ENCODE measurements at places on chromosomes 16 and 17.

- DNase-seq, result no peak
These were observed 1725.0 kb downstream of the TP53TG3F start for GRCh38 chr16:35184356-35184870.

GRCh38 chr17:37791447-37792399, 46.9 kb upstream of the HNF1B start:
- no peak for DNase-seq

DNA sequence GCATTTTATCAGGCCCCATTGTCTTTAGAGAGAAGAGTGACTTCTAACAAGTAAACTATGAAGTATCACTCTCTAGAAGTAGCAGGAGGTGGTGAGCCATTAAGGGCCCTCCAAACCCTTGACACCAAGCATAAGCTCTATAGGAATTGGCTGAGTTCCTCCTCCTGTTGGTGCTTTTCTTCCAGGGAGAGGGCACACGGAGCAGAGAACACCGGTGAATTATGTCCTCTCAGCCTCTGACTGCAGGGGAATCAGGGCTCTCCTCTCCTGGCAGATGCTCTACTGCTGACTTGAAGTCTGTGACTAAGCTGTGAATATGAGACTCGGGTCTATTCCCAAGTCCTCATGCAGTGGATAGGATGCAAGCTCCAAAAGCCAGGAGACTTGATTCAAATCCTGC, 32.3 kb downstream of the CHD9 start:
- no peak for DNase-seq

DNA sequence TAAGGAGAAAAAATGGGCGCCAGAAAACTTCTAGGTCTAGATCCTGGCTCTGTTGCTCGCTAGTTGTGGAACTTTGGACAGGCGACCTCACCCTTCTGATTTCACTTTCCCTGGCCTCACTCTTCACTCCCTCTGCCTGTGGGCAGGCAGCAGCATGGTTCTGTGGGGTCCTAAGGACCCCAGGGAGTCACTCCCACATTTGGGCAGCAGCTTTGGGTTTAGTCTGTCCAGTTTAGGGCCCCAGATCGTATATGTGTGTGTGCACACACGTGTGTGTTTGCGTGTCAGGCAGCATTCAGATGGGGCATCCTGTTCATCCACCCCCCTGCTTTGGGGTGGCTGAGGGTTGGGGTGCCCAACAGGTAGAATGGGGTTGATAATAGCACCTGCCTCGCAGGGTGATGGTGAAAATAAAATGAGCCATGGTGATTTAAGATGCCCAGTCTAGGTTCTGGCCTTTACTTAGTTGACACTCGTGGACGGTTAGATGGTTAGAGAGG, 102.2 kb downstream of the RAB11FIP4 start:
- DNase-seq, result no peak

DNA sequence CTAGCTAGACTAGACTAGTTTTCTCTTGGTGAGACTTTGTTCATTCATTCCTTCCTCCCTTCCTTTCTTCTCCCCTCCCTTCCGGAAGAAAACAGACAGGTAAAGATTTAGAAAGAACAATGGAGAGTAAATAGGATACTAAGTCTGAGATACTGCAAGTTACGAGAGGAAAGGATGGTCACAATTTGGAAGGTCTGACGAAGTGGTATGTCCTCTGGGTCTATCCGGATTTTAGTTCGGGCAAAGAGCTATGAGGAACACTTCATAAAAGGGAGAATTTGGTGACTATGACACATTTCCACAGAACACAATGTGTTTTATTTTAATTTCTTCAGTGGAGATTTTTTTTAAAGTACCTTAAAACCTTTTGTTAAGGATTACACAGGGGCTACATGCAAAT, 107.7 kb downstream of the BRIP1 start:
- no peak for DNase-seq

GRCh38 chr17:49260011-49260816, 29.6 kb upstream of the PHOSPHO1 start:
- DNase-seq, result no peak

- no peak for DNase-seq
These were observed 50.5 kb downstream of the BAIAP2 start for GRCh38 chr17:81085420-81085911.

- no peak for DNase-seq
These were observed 19.3 kb downstream of the ZNF750 start for GRCh38 chr17:82820278-82821251.

DNA sequence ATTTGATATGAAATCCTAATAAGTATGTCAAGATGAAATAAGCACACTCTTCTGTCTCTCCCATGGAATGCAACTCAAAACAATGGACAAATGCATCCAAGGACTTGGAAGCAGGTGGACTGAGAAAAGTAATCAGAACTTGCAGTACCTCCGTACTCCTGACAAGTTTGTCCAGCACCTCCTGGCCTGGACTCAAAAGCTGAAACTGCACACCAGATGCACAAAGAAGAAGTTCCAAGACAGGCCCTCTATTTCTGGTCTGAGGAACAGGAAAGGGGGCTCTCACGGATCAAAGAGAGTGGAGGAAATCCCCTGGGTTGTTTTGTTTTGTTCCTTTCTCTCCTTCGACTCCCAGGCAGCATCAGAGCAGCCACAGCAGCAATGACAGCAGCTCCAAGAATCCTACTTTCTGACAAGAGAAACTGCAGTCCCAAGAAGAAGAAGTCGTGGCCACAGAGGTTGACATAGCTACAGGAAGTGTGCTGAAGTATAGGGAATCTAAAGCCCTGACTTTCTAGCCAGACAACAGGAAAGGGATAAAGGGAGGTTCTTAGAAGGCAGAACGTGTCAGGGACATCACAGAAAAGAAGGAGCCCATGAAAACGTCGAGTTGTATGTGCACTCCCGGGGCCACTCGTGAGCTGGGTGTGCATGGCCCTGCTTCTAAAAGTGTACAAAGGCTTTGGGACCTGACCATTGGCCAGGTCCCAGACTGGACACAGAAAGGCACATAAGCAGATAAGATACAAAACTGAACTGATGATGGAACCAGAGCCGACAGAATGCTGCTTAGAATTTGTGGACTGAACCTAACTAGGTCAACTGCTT, 29.3 kb downstream of the AKAP10 start:
- DNase-seq, result no peak

DNA sequence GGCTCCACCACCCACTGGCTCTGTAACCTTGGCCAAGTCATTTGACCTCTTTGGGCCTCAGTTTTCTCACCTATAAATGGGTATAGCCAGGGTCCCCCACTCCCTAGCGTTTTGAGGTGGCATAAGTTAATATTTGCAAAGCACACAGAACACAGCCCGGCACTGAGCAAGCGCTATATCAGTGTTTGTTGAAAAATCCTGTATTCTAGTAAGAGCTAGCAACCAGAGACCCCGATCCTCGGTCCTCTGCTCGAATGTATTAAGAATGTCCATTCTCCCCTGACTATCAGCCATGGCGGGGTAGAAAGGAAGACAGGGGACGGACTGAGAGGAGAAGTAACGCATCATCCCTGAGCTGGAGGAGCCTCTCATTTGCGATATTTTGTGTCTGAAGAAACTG, 131.2 kb downstream of the IRF8 start:
- no peak for DNase-seq

- no peak for DNase-seq
These were observed 324.5 kb upstream of the EEF2KMT start for GRCh38 chr16:5422047-5422446.

GRCh38 chr17:51611585-51611984, 351.2 kb downstream of the UTP18 start:
- no peak for DNase-seq

GRCh38 chr17:11290814-11291213, 49.8 kb downstream of the SHISA6 start:
- DNase-seq, result no peak

DNA sequence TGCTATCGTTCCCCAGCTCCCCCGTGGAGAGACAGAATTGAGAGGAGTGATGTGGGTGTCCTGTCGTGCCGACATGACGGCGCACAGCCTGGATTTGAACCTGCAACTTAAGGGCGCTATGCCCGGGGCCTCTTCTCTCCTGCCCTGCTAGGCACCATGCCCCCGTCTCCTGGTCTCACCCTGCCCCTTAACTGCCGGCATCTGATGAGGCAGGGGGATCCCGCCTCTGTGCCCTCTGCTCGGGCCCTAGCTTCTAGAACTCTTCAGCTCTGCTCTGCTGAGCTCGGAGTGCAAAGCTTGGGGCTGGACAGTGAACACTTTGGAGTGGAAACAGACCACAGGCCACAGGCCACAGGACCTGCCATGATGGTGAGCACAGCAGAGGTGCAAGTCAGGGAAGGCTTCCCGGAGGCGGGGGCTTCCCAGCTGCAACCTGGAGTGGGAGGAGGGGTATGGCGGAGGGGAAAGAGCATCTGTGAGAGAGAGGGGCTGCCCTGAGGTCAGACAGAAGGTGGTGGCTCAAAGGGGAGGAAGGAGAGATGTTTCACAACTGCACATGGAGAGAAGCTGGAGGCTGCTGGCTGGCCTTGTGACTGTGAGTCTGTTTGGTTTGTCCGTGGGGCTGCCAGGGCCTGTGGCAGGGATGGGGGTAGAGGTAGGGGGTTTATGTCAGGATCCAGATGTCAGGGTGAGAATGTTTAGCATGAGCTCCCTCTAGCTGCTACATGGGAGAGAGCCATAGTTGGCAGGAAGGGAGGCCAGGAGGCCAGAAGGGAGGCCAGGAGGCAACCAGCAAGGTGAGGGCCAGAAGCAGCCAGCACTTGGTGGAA, 107.8 kb downstream of the CRLF3 start:
- no peak for DNase-seq

- DNase-seq, result no peak
These were observed 12.3 kb downstream of the ALOXE3 start for GRCh38 chr17:8105957-8106398.

GRCh38 chr16:82715160-82715559, 88.4 kb downstream of the CDH13 start:
- DNase-seq, result no peak

DNA sequence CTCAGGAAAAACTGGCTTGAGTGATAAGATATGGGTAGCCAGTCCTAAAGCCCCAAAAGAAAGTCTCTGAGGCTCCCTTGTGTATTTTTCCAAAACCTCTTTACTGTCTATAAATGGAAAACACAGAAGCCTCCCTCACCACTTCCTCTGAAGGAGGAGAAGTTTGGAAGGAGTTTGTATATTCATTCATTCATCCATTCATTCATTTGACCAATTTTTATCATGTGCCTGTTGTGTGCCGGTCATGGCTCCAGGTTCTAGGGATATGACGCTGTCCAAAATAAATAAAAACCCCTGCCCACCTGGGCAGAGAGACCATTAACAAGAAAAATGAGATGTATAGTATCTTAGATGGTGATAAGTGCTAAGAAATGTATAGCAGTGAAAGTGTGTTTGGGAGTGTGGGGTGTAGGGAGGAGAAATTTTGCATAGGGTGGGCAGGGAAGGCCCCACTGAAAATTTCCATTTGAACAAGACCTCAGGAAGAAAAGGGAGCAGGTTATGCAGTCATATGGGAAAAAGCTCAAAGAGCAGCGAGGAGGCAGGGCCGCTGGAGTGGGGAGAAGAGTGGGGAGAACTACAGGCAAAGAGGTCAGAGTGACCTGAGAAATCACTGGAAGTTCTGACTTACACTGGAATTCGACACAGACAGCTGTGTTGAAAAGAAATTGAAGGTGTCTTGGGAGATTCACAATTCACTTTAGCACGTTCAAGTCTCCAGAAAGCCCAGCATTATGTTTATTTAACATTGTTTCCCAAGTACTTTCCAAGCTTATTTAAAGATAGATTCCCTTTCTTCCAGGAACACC, 6.1 kb upstream of the WIPI1 start:
- no peak for DNase-seq

DNA sequence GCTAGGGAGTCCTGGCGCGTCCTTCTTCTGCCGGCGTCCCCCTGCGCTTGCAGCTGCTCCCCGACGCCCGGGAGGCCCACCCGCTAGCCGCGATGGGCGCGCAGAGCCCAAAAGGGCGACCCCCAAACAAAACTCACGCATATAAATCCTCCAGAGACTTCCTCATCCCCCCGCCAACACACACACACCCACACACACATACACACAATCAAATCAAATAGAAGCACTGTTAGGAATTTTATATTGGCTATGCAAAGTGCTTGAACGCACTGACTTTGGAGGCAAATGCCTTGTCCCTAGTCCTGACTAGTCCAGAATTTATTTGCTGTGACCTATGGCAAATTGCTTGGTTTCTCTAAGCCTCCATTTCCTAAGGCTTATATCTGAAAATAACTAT, 23.8 kb upstream of the CRYM start:
- DNase-seq, result no peak

DNA sequence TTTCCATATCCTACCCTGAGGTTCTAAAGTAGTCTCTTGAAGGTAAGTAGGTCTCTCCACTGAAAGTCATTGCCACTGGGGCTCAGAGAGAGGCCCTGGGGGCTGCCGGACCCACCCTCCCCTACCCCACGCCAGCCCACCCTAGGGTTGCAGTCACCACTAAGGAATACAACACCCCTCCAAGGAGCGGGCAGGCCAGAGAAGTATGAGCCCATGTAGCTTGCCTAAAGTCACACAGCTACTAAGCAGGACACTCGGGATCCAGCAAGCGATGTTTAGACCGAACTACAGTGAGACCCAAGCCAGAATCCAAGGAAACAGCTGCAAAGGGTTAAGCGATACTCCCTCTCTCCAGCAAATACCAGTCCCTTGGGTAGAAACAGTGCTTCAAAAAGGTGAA, 27.0 kb downstream of the C16orf78 start:
- no peak for DNase-seq

DNA sequence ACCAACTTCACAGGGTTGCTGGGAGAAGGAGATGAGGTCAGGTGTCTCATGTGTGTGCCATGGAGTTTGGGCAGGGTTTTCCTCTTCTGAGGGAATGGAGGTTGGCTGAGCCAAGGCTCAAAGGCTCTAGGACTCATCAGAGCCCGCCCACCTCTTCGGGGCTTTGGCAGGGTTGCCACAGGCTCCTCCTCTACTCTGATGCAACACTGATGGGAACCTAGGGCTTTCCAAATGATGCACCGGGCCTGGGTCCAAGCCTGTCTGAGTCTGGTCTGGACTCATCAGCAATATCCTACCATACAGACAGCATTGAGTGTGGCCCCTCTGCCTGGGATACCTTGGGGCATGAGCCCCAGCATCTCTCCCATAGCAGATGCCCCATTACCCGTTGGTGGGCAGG, 59.5 kb upstream of the LHX1 start:
- DNase-seq, result no peak

DNA sequence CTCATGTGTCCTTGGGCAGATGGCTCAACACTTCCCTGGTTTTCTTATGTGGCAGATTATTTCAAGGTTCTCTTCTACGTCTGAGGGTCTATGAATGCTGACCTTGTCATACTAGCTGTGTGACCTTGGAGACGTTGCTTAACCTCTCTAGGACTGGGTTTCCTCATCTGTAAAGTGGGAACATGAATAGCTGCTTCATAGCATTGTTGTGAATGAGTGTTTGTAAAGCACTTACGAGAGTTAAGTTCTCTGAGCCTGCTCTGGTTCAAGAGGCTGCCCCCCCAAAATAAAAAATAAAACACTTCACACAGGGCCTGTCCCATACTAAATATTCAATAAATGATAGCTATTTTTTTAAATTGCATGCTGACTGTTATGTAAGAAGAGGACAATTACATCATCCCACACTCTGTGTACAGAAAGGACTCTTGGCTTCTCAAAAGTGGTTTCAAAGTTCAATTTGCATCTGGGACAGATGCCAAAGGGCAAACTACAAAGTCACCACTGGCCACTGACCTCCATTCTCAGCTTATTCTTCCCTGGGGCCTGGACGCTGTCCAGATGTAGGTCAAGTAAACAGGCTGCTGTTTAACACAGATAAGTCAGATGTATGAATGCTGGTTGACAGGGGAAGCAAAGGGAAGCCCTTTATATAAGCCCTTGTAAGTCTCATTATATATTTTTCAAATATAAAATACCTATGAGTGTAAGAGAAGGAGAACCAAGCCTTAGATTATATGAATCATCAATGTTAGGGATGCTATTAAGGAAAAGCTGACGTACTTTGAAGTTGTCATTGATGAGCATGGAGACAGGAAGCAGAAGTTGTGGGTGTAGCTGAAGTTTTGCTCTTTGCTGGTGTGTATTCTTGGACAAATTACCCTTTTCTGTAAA, 15.4 kb upstream of the NDEL1 start:
- DNase-seq, result peak; percentile 38
